ENCODE measurements at places on chromosomes 13 and 19.

GRCh38 chr13:68107667-68108066, 877.5 kb upstream of the PCDH9 start:
- no peak for DNase-seq

DNA sequence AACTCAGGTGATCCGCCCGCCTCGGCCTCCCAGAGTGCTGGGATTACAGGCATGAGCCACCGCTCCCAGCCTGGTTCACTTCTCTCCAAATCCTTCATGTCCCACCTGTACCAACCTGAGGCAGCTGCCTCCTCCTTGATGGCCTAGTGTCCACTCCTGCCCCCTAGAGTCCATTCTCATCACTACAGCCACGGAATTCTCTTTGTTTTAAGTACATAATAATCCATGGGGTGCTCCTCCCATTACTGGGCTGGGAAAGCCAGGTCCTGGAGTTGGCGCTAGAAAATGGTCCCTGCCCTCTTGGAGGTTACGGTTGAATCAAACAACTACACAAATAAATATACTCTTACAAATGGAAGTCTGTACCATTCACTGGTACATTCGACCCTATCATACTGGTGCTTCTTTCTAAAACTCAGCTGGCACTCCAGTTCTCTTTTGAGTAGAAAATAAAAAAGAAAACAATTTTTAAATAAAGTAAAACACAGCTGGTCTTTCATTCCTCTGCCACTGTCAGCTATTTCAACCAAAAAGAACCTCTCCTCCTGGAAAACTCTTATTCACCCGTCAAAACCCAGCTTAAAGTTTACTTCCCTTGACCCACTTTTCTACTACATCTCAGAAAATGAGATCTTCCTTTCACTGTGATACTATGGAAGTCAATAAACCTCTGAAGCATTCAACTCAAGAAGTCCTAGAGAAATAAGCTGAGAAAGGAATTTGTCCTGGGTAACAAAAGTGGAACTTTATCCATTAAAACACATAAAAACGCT, 22.4 kb upstream of the ARHGEF18 start:
- DNase-seq: peak; percentile 37

DNA sequence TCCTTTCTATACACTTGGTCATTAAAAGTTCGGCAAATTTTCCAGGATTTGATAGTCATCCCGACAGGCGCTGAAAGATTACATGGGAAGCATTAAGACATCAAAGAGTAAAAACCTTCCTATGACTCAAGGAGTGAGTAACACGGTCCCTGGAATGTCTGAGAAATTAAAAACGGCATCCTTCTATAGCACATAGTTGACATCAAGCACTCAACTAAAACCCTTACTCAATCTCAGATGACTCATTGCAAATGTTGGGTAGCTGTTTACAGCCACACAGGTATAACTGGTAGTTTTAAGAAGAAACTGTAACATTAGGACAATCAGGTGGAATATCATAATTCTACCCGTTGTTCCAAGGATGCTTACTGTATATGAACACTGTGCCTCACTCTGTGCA, 6.4 kb upstream of the LGALS13 start:
- no peak for DNase-seq

GRCh38 chr13:44368062-44368591, 5.5 kb upstream of the SERP2 start:
- DNase-seq: no peak

DNA sequence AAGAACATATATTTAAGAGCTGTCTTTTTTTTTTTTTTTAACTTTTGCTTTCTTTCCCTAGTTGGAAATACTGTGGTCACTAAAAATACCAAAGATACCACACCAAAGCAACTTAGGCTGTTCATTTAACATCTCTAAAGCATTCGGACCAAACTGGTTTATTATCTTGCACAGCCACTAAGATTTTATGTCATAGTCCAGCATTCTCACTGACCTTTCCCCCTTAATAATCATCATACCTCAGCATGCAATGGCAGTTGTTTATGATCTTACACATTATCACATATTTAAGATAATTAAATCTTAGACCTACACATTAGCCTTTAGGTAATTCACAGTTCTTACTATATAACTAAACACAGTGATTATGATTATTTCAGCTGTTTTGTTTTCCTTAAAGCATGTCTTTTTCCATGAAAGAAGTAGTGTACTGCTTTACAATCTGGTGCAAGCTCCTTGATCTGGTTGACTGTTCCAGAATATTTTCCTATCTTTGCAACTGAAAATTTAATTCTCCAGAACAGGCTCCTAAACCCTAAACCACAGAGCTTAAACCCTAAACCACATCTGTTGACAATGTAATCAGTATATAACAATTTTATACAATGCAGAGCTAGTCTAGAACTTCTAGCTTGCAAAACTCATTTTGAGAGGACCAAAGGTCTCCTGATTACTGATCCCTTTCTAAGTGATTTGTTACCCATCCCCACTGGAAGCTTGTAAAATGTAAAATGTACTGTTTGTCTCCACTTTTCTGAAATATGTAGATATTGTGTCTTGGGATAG, 74.2 kb downstream of the CDK8 start:
- no peak for DNase-seq

DNA sequence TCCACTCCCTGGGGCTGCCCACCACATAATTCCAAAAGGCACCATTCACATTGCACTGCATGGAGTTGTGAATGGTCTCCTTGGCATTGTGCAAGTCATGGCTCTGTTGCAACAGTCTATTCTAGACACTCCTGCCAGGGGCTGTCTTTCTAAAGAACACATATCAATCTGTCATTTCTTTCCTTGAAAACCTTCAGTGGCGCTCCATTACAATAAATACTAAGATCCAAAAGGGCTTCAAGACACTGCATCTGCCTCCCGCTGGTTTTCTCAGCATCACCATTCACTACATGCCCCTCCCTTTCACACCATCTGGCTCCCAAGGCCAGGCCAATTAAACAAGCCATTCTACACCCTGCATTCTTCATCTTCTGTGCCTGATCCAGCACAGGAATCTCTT, 32.2 kb upstream of the TM9SF2 start:
- no peak for DNase-seq

GRCh38 chr19:17495639-17496296, 15.7 kb upstream of the PGLS start:
- DNase-seq: no peak

DNA sequence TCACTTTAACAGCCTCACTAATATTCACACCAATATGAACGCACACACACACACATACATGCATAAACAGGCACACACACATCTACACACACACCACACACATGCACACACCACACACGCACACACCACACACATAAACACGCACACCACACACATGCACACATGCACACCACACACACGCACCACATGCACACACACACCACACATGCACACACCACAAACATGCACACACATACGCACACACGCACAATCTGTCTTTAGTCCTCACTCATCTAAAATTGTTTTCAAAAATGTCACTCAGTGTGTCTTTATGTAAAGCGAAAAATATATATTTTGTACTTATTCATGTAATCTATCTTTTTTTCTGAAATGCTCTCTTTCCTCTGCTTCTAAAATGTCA, 158.1 kb upstream of the SGCG start:
- no peak for DNase-seq

GRCh38 chr13:98847780-98848179, 95.3 kb upstream of the SLC15A1 start:
- DNase-seq: no peak

- no peak for DNase-seq
These were observed 10.3 kb downstream of the SH3GL1 start for GRCh38 chr19:4390017-4390566.

DNA sequence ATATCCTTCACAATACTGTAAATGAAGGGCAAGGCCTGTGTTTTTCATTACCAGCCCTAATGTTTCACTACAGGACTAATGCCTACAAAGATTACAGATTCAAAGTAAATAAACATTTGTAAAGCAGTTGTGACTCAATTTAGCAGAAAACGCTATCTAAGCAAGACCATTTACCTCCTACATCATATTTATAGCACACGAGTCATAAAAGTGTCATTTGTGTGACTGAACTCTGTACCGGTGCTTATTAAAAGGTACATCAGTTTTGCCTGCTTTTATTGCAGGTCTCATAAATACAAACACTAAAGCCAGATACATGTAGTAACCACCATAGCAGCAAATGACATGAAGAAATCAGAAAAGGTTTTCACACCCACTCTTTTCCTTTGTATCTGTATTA, 61.5 kb upstream of the SLC15A1 start:
- DNase-seq: no peak
